ENCODE measurements at places on chromosomes 3 and 15.

DNA sequence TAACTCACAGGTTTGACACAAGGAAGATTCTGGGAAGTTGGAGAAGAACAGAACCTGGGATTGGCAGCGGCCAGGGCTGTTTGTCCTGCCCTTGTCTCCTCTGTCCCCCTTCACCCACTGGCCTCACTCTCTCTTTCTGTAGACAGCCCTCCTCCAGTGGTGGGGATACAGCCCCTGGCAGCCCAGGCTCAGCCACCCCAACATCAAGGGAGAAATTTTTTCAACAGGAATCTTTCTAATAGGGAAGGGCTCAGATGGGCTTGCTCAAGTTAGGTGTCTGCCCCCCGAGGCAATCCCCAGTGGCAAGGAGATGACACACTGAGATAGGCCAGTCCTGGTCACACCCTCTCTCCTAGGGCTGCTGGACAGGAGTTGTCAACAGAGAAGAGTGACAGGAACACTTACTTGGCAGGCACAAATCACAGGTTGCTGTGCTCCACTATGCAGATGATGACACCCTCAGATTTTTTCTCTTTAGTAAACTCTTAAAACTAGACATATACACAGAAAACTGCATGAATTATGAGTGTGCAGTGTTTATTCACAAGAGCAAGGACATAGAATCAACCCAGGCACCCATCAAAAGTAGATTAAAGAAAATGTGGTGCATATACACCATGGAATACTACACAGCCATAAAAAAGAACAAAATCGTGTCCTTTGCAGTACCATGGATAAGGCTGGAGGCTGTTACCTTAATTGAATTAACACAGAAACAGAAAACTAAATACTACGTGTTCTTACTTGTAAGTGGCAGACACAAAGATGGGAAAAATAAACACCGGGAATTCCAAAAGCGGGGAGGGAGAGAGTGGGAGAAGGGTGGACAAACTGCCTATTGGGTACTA is 36.3 kb downstream of the PLA2G4D start:
- no peak for DNase-seq

DNA sequence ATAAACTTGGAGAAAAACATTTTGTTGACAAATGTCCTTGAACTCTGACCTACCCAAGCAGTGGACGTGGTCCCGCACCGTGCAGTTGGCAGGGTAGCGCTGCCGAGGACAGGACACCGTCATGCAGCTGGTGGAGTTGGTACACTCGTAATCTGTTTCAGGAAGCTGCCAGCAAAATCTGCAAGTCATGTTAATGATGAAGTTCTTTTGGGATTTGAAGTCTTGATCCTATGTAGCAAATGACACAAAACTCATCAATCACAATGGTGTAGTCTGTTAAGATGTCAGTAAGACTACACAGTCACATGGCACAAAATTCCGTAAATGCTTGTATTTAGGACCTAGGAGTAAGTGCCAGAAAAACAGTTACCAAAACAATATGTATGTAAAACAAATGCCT is 5.5 kb downstream of the TM2D3 start:
- no peak for DNase-seq

GRCh38 chr3:124860599-124860998 is 26.6 kb downstream of the ITGB5 start:
- DNase-seq, result peak; percentile 61

- no peak for DNase-seq
Observed at GRCh38 chr15:65942436-65942835, 73.1 kb downstream of the RAB11A start.

DNA sequence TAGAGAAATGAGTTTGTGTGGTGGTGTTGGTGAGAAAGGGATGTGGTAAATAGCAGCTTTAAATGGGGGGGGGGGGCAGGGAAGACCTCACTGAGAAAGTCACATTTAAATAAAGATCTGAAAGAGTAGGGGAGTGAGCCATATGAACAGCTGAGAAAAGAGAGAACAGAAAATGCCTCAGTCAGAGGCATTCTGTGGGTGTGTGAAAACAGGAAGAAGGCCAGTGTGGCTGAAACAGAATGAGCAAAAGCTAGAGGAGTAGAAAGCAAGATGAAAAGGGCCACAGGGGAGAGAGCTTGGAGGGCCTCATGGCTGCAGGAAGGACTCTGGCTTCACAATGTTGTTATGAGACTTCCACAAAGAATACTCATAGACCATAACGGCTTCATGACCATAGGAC is 783.3 kb downstream of the ZPLD1 start:
- no peak for DNase-seq

DNA sequence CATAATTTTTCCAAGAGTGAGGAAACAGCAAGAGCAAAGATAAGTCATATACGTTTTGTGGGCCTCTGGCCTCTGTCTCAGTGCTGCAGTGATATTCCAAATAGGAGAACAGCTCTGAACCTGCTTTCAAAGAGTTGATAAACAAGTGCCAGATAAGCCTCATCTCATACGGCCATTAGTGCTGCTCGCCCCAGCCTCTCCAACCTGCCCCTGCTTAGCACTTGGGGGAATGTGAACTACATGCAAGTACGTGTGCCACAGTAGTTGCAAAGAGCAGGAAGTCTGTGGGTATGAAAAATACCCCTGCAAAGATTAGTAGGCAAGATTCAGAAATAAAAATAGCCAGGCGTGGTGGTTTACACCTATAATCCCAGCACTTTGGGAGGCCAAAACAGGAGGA is 14.0 kb downstream of the DAPK2 start:
- DNase-seq, result no peak

DNA sequence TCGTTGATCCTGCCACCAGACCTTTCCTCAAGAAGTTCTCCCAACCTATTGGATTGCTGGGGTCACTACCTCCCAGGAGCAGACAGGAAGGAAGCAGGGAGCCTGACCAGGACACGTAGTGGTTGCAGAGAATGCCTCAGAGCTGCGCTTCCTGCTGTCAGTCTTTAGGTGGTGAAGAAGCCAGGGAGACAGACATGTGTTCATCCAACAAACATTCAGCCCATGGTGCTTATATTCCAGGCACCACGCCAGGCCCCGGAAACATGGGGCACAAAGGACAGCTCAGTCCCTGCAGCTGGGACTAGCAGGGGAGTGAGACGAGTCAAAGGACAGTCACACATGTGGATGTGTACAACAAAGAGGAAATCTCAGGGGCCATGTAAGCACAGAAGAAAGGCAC is 26.0 kb upstream of the CORO2B start:
- DNase-seq, result peak; percentile 64

DNA sequence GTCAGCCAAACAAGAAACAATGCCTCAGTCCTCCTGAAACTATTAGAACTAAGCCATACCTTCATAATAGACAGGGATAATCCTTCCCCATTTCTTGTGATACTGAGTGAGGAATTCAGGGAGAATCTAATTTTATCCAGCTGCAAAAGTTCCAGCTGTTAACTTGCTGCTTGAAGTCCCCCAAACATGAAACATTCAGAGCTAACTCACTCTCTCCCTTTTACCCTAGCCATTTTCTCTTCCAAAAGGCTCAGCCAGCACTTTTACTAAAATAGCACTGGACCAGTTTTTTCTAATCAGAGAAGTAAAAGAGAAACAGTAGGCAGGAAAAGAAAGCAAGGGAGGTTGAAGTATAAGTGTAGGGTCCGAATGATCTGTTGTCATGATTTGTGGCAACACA is 268.1 kb downstream of the TAFA4 start:
- DNase-seq, result no peak

DNA sequence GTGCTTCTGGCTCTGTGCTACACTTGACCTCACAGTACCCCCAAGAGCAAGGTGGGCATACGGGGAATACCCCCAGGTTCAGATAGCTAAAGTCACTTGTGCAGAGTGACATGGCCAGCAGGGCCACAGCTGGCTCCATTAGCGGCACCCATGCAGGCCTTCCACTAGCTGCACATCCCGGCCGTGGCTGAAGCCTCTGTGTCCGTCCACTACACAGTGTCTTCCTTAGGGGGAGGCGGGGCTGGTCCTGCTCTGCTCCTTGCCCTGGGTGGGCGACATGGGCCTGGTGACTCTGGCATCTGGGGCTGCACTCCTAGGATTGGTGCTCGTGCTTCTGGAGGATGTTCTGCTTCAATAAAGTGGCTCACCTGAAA is 169.1 kb upstream of the IQSEC1 start:
- no peak for DNase-seq

DNA sequence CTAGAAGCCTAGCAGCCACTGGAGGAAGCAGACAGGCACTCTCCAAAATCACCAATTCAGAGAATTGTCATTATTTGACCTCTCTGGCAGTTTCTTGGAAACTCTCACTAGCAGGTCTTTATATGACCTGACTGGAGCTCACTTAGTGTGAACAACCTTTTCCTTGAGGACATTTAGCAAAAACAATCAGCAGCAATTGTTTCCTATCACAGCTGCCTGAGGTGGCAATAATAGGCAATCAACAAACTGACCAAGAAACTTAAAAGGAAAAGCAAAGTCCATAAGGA is 162.4 kb upstream of the STT3B start:
- no peak for DNase-seq

DNA sequence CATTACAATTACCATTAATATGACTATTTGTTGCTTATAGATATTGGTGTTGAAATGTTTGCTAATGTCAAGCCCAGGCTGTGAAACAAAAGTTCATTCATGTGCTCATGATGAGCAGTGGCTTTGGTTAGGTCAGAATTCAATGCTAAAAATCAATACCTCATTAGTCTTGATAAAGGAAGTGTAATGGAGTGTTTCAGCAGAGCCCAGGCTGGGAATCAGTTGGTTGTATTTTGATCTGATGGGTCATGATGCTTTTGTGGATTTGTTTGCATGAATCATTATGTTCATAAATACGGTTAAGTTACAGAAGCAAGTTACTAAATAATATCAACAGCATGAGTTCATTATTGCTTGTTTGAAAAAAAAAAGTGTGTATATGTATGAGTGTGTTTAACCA is 13.6 kb upstream of the ZNF774 start:
- no peak for DNase-seq

GRCh38 chr15:82108489-82109078 is 62.8 kb upstream of the MEX3B start:
- peak; percentile 69 for DNase-seq

DNA sequence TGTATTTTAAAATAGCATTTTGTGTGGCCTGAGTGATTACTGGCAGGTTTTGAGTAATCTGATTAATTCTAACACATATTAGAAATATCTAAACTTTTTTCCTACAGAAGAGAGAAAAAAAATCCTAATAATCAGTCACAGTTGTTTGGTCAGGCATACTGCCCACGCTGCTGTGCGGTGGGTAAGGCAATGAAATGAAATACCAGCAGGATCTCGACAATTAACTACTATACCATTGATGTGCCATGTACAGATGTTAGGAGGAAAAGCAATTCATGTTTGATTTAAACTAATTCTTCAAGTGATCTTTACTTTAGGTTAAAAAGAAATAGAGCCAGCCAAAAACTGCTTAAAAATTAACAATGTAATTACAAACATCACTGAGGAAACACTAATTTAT is 5.2 kb downstream of the GRAMD2A start:
- DNase-seq, result no peak

DNA sequence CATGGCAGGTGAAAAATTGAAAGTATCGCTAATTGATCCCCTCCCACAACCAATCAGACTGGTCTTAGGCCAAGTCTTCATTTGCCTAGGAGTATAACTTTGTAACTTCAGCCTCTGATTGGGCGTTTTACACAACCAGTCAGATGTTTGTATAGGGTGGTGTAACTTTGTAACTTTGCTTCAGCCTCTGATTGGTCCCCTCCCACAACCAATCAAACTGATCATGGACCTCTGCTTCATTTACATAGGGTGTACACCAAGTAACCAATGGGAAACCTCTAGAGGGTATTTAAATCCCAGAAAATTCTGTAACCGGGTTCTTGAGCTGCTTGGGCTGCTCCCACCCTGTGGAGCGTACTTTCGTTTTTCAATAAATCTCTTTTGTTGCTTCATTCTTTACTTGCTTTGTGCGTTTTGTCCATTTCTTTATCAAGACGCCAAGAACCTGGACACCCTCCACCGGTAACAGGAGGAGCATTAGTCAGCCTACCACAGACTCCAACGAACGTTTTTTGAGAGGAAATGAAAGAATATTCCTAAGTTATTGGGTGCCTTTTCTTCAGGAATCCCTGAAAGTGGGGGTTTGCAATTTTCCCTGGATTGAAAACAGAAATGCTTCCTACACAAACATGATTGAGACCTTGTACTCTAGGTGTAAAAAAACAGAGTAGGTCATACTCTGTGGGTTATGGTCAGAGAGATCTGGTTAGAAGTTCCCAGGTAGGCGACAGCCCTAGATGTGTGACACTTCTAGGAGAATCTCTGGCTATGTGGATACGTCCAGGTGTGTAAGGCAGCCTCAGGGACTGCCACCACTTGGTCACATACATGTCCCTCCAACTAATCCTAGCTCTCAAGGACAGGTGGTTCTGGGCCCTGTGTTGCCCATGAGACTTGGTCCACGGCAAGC is 5.5 kb upstream of the SACM1L start:
- DNase-seq, result no peak

GRCh38 chr15:98428253-98428989 is 219.9 kb upstream of the IGF1R start:
- peak; percentile 63 for DNase-seq

- peak; percentile 62 for DNase-seq
Observed at GRCh38 chr3:30350901-30351300, 255.5 kb upstream of the TGFBR2 start.

GRCh38 chr15:100922192-100923040 is 3.3 kb downstream of the LRRK1 start:
- DNase-seq, result no peak

DNA sequence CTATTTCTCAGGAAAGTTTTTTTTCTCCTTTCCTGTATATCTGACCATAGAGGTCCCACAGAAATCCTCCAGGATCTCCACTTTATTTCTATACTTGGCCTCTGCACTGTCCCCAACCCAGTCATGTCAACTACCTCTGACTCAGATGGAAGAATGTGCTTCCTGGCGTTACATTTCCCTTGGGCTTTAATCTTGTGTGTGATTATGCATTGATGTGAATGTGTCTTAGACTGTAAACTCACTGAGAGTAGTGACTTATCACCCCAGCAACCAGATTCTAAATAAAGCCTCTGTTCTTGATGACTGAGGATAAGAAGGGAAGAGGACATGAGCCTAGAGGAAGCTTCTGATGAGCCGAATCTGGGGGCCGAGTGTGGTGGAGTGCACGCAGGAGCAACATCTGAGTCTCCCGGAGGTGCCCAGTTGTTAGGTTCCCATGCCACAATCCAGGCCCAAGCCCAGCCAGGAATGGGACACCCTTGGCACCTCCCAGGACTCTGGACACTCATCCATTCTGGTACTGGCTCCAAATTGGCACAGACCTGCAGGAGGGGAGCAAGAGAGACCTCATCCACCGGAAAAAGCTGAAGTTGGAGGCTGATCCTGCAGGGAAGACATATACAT is 32.1 kb upstream of the HEG1 start:
- DNase-seq, result no peak

DNA sequence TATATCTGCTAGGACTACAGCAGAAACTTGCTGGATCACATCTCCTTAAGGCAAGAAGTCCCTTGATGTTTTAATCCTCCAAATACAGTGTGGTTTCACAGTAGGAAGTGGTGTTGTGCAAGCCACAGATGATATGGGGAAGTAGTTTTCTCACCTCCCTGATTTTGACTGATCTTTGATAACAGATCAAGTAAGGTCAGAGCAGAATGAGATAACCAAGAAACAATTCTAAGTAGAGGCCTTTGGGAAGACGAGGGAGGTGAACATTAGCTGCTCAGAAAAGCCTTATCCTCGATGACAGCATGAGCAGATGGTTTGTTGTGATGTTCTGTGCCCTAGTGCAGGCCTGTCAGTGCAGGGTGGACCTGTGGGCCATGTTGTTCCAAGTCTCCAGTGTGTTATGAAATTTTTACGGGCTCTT is 61.3 kb downstream of the RIOX2 start:
- no peak for DNase-seq

All from lung microvascular endothelial cell (primary cell).